Stimulated activated naive CD4-positive, alpha-beta T cell treated with Interleukin-2 at 50 U/mL for 16 hours (primary cell): ENCODE measurements at places on chromosomes 16 and 17.

- DNase-seq = no peak
Observed at GRCh38 chr17:13721705-13722104, 120.0 kb upstream of the HS3ST3A1 start.

GRCh38 chr17:30812218-30813177 lies 12.0 kb downstream of the CRLF3 start:
- DNase-seq = no peak

DNA sequence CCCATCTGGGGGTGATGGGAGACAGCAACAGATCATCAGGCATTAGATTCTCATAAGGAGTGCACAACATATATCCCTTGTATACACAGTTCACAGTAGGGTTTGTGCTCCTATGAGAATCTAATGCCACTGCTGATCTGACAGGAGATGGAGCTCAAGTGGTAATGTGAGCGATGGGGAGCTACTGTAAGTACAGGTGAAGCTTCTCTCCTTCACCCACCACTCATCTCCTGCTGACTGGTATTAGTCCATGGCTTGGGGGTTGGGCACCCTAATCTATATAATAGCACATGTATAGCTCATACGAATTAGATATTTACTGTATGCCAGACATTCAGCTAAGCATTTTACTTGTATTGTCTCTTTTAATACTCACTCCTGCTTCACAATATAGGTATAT lies 101.7 kb downstream of the MAP2K6 start:
- no peak for DNase-seq

- DNase-seq = no peak
Observed at GRCh38 chr16:25018972-25019617, 3.9 kb upstream of the ARHGAP17 start.

GRCh38 chr16:29958756-29959155 lies 3.1 kb upstream of the TMEM219 start:
- DNase-seq = no peak

DNA sequence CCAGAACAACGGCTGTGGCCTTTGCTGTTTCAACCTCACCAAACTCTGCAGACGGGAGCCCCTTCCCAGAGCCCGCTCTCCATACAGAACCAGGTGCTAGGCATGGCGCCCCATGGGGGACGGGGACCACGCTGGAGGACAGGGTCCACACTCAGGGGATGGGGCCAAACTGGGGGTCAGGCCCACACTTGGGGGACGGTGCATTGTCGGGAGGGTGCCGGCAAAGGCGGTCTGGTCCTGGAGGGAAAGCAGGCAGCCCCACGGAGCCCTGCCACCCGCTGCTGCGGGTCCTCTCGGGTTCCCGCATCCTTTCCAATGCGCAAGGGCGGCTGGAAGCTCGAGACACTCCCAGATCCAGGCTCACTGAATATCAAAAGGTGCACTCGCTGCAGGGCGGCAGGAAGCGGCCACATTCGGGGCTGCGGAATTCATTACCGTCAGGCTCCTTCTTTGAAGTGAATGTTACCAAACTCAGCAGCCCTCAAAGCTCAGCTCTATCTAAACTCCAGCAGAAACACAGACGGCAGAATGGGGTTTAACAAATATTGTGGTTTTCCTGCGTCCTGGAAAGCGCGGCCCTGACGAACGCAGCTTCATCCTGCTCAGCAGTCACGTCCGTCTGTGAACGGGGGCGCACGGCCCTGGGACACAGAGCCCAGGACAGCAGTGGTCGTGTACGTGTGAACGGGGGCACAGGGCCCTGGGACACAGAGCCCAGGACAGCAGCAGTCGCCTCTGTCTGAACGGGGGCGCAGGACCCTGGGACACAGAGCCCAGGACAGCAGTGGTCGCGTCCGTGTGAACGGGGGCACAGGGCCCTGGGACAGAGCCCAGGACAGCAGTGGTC lies 41.3 kb downstream of the LMF1 start:
- DNase-seq = no peak

DNA sequence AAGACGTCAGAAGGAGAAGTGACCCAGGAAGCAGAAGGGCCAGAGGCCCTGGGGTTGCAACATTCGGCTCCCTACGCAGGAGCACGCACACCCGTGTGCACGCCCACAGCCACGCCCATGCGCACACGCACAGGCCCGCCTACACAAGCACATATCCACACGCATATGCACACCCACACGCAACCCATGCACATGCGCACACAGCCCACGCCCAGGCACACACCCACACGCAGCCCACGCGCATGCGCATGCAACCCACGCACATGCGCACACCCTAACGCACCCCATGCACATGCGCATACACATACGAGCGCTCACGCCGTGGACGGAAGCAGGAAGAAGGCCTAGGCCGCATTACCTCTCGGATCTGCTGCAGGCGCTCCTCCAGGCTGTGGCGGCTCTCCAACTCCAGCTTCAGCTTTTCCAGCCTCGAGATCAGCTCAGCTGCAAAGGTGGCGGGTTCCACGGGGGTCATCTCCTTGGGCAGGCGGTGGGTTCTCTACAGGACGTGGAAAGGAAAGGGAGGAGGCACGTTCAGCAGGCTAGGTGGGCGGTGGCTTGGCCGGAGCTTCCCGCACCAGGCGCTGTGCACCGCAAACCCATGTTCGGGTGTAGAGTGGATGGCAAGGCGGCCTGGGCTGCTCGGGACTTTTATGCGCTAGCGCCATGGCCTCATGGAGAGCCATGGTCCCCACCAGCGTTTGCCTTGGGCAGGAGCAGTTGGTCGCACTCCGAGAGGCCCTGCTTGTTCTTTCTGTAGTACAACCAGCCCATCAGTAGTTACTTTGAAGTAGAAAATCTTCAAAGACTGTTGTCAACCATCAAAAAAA lies 23.4 kb downstream of the AXIN2 start:
- DNase-seq = peak; percentile 38

DNA sequence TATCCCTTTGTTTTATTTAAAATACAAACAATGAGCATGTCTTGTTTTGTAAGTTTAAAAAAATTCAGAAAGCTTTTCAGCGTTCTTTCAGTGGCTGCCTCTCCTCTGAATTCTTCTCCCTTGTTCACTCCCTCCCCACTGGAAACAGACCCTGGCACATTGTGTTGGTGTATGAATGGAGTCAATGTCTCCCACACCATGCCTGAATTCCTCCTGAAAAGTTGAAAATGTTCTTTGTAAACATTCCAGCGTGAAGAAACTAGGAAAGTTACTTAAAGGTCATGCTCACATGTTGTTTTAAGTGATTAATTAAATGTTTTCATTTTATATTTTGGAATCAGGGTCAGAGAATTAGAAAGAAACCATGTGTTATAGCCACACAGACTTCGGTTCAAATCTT lies 136.9 kb upstream of the DYNLRB2 start:
- no peak for DNase-seq

GRCh38 chr16:86740298-86740697 lies 161.9 kb downstream of the FOXL1 start:
- no peak for DNase-seq

DNA sequence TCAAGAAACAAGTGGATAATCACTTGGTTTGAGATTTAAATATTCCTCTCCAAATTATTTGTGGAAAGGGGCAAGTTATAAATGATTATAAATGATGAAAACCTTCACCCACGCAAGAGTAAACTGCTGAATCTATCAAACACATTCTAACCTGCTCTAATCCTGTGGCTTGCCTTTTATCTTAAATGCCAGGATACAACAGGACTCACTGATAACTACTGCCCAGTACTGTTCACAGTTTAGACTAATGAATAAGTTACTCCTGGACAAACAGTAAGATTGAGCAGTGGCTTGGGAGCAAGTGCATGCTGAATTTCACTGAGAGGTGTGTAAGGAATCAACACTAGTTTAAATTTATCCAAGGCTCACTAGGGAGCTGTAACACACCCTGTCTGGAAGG lies 31.1 kb downstream of the IGF2BP1 start:
- no peak for DNase-seq
